ENCODE measurements at places on chromosomes 2 and 18. TPM values are rescaled to one million over a fixed set of nuclear protein-coding genes. Genes with fewer than 3 reads are reported as not detected.

The EVX2 gene
- total RNA-seq: not detected

The ASPRV1 gene
- 0.37 TPM for total RNA-seq

The IL1B gene
- total RNA-seq: 0.18 TPM

The DPP10 gene
- not detected for total RNA-seq

The XDH gene
- 1.1 TPM for total RNA-seq

The SP100 gene
- 28.2 TPM for total RNA-seq

The ACKR3 gene
- 32.3 TPM for total RNA-seq

The IL36B gene
- total RNA-seq: 0.13 TPM

The SAG gene
- total RNA-seq: not detected

The CCL20 gene
- 4.4 TPM for total RNA-seq

The MC5R gene
- total RNA-seq: not detected

The MYO3B gene
- not detected for total RNA-seq

The PLGLB1 gene
- total RNA-seq: 1.1 TPM

The ABCG5 gene
- total RNA-seq: not detected

The LHCGR gene
- not detected for total RNA-seq

The B3GNT7 gene
- total RNA-seq: 1.8 TPM

The OTX1 gene
- total RNA-seq: 3.5 TPM

The ALPG gene
- not detected for total RNA-seq

The KYNU gene
- 380 TPM for total RNA-seq

The CACNB4 gene
- 0.14 TPM for total RNA-seq

The ASB18 gene
- not detected for total RNA-seq

The GCG gene
- not detected for total RNA-seq

The PTPN4 gene
- 17.6 TPM for total RNA-seq

The PTPN18 gene
- total RNA-seq: 29.9 TPM

The IL1F10 gene
- not detected for total RNA-seq

The PCARE gene
- total RNA-seq: not detected

The PROKR1 gene
- not detected for total RNA-seq

The KIAA2012 gene
- not detected for total RNA-seq

The WNT10A gene
- not detected for total RNA-seq

The POTEJ gene
- total RNA-seq: not detected

The RNF25 gene
- 43.9 TPM for total RNA-seq

The ZFP36L2 gene
- total RNA-seq: 24.5 TPM

The BMP10 gene
- total RNA-seq: not detected

The ACTR3 gene
- total RNA-seq: 314 TPM

The CXCR4 gene
- total RNA-seq: 0.43 TPM

The CHN1 gene
- total RNA-seq: 19.5 TPM

The TRIB2 gene
- 0.41 TPM for total RNA-seq

The SERPINB5 gene
- total RNA-seq: 0.16 TPM

The LRRC30 gene
- not detected for total RNA-seq

The COL5A2 gene
- total RNA-seq: 87.6 TPM

The LYG1 gene
- 2.0 TPM for total RNA-seq

The HAAO gene
- total RNA-seq: not detected

The SPC25 gene
- total RNA-seq: 20.2 TPM

All from A549 treated with CpdA at 1 μM for 4 hours (cell line).